Central memory CD4-positive, alpha-beta T cell (primary cell): ENCODE measurements at places on chromosomes 3 and 15.

DNA sequence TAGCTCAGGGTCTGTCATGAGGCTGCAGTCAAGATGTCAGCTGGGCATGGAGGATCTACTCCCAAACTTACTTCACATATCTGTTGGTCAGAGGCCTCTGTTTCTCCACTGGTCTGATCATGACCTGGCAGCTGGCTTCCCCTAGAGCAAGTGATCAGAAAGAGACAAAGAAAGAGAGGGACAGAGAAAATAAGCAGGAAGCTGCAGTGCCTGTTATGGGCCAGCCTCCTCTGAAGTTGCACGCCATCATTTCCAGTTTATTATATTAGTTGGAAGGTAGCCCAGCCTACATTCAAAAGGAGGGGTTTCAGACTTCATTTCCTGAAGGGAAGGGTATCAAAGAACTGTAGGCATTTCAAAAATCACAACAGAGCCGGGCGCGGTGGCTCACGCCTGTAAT lies 5.0 kb upstream of the RPP25 start:
- DNase-seq: no peak

DNA sequence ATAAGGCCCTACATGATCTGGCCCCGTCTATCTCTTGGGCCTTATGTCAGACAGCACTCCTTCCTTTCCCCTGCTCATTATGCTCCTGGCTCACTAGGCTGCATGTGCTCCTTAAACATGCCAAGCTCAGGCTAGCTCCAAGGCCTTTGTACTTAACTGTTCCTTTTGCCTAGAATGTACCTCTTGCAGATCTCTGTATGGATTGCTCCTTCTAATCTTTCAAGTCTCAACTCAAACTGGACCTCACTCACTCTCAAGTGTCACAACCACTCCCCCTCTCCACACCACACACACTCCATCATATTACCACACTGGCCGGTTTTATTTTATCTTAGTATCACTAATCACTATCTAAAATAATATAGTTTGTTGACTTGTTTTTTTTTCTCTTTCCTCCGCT lies 36.4 kb downstream of the ZMAT3 start:
- no peak for DNase-seq

GRCh38 chr3:196670339-196670738 lies 30.8 kb downstream of the NRROS start:
- DNase-seq: no peak

- no peak for DNase-seq
Observed at GRCh38 chr15:52912172-52912571, 122.0 kb upstream of the ONECUT1 start.

DNA sequence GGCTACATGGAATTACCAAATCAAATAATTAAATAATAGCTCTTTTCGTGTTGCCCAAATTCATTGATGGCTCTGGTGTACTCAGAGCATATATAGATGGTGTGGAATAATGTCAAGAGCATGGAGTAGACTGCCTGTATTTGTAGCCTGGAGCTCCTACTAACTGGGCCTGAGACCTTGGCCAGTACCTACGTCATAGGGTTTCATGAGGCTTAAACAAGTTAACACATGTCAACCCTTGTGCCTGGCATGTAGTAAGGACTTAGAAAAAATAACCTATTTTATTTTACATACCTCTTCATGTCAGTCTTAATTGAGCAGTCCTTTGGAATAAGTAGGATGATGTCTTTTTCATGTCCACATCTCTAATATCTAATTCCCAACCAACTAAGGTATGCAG lies 223.7 kb upstream of the DPH6 start:
- no peak for DNase-seq

GRCh38 chr3:24522146-24522579 lies 27.5 kb upstream of the THRB start:
- no peak for DNase-seq

DNA sequence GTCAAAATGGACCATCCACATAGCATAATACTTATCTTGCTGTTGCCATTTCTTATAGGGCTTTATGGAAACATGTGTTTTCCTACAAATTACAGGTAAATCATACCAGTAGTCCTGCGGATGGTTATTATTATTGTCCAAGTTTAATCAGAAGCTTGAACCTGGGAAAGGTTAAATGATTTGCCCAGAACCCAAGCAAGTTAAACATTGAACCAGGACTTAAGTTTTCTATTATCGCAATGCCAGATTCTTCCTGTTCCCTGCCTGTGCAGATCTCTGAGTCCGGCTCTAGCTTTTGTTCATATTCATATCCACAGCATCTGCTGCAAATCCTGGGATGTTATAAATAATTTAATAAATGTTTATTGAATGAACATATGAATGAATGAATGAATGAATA lies 12.5 kb downstream of the LPP start:
- no peak for DNase-seq

GRCh38 chr3:15636028-15636709 lies 34.6 kb downstream of the BTD start:
- DNase-seq: no peak

- no peak for DNase-seq
Observed at GRCh38 chr3:106263011-106263410, 394.2 kb upstream of the CBLB start.

DNA sequence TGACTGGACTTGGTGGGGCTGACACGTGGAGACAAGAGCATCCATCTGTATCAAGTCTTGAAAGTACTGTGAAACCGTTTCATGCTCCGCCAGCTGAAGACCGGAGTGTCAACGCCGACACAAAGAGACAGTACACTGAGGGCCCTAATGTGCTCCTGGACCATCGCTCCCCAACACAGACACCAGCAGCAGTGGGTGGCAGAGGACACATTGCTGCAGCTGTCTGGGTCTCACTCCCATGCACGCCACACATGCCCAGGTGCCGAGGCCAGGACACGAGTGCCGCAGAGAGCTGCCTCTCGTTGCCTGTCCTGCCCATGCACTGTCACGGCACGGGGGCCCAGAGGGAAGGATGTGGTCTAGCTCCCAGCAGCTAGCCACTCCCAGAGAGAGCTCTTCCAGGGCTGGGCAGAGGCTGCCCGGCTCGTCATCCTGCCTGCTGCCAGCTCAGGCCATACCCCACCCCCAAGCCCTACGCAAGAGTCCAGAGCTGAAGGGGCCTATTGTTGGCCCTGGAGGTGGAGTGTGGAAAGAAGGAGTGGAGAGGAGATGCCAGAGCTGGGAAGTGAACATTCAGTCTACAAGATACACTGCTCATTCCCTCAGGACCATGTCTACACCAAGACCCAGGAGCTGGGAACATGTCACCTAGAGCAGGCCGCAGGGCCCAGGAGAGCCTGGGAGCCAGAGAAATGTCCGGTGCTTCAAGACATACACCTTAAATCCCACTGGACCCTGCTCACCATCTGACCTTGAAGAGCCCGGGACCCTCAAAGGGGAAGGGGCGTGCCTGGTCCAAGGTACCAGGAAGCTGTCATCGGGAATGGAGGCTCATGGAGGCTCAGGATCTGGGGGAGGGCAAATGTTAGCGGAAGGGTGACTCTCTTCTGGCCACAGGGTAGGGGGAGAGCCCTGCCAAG lies 7.7 kb downstream of the TNK2 start:
- DNase-seq: no peak

- no peak for DNase-seq
Observed at GRCh38 chr15:91678003-91678402, 175.5 kb upstream of the SLCO3A1 start.

- no peak for DNase-seq
Observed at GRCh38 chr3:4320096-4320911, 17.1 kb downstream of the SETMAR start.

DNA sequence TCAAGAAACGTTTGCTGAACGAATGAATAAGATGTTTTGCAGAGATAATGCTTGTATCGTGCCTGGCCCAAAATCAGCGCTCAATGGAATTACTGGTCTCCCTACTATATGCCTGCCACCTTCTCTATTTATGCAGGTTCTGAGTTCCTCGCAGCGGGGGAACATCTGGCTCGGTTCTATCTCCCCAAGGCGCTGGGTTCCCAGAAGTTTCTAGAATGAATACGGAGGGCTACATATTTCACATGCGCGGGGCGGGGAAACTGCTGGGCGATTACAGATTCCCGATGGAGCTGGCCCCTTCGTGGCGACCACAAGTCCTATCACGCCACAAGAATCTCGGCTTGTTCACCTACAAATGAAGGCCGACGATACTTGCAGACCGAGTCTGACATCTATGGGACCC lies 411 bp upstream of the EIF2B5 start:
- no peak for DNase-seq

DNA sequence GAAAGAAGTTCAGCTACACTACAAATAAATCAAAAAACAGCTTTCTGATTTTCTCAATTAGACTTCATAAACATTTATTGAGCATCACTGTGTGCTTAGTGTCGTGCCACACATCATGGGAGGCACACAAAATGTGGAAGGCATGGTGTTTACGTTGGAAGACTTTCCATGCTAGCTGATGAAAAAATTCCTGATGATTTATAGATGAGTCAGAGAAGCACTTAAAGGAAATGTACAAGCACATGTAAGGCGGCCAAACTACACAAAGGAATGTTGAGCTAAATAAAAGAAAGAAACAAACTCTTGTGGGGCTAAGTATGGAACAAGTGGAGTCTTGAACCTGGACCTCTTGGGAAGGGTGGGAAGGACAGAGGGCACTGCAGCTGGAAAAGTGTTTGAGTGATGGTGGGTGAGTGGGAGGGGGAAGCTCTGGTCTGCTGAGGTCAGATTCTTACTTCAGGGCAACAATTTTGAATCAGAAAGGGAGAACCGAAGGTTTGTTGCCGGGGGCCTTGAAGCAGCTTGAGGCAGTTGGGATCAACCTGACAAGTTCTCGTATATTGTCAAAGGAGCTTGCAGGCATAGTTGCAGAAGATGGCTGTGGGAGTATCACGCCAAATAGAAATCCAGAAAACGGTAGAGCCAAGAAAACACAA lies 66.9 kb downstream of the FOXB1 start:
- no peak for DNase-seq

- DNase-seq: no peak
Observed at GRCh38 chr15:100525436-100525835, 3.3 kb downstream of the CERS3 start.

DNA sequence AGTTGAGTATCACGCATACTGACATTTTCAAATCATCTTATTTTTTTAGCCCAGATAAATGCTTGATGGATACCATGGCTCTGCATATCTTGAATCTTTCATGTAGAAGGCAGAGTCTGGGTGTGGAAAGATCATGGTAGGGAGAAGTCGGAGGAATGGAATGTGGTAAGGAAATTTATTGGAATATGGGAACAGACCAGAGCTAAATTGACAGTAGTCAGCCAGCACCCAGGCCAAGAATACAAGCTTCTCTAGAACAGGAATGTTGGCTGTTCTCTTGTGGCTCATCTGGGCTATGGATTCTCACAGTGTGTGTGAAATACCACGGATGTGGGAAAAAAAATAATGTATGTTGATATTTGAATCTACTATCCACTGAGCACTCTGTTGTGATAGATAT lies 305.7 kb upstream of the COL8A1 start:
- DNase-seq: no peak

DNA sequence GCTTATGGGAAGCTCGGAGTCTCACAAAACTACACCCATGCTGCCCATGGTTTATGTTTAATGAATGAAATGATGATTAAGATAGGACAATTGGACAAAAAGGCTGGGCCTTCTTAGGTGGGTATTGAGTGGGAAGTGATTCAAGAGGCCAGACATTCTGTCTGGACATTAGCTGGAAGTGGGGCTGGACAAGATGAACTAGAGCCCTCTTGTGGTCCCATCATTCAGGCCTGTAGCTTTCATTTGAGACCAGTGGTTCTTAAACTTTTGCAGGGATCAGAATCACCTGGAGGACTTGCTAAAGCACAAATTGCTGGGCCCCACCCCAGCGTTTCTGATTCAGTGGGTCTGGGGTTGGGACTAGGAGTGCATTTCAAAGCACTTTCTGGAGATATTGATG lies 290.4 kb upstream of the CTDSPL start:
- DNase-seq: no peak

- DNase-seq: no peak
Observed at GRCh38 chr3:15610082-15610759, 8.7 kb downstream of the BTD start.
